Purkinje cell (primary cell): ENCODE measurements at places on chromosomes 6 and 20. TPM values are rescaled to one million over a fixed set of nuclear protein-coding genes. Genes with fewer than 3 reads are reported as not detected.

Gene GRM1
- 200 and 255 TPM in 2 replicates for polyA plus RNA-seq

Gene COL11A2
- polyA plus RNA-seq, result 0.67 and 1.0 TPM in 2 replicates

Gene SLPI
- polyA plus RNA-seq, result not detected in 2 replicates

Gene DCDC2
- 0.40 and 0.43 TPM in 2 replicates for polyA plus RNA-seq

Gene HLA-DRB1
- not detected in 2 replicates for polyA plus RNA-seq

Gene ADRM1
- polyA plus RNA-seq, result 16.3 and 17.7 TPM in 2 replicates

Gene MAP3K7
- polyA plus RNA-seq, result 32.1 and 38.1 TPM in 2 replicates

Gene SLC52A3
- not detected in 2 replicates for polyA plus RNA-seq

Gene C6orf118
- 1.7 and 3.3 TPM in 2 replicates for polyA plus RNA-seq

Gene SNPH
- 1.0 and 1.5 TPM in 2 replicates for polyA plus RNA-seq

Gene PACSIN1
- 4.6 and 7.9 TPM in 2 replicates for polyA plus RNA-seq

Gene KCNQ5
- 3.2 TPM in 1 of 2 replicates, not detected in the other for polyA plus RNA-seq

Gene FAM83B
- not detected in 2 replicates for polyA plus RNA-seq
